IPS-NIHi11 (cell line): ENCODE measurements at places on chromosomes 12 and 14.

DNA sequence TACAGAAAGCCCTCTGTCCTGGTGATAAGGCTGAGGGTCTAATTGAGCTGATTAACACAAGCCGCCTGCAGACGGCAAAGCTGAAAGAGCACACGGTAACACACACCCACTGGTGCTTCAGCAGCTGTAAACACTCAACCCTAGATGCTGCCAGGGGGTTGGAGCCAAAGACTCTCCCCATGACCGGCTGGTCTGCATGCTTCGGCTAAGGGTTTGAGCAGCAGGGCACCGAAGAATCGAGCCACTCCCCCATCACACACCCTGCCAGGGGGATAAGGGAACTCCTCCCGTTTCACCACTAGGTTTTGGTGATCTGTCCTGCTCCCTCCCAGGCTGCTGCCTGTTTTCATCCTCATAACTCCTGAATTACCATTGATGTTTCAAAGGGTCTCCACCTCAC is 141.0 kb upstream of the OVCH1 start:
- no peak for DNase-seq

DNA sequence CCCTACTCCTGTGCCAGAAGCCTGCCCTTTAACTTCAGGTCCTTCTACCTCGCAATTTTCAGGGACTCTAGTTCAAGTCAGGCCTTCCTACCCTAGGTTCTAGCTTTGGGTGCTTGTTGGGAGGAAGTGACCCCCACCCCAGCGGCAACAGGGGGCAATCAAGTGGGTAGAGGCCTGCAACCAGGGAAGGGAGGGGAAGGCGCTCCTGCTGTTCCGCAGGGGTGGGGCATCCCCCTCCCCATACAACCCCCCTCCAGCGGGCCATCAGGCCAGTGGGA is 204 bp upstream of the PRPH start:
- DNase-seq: no peak

GRCh38 chr12:114361992-114362391 is 44.0 kb downstream of the TBX5 start:
- no peak for DNase-seq

DNA sequence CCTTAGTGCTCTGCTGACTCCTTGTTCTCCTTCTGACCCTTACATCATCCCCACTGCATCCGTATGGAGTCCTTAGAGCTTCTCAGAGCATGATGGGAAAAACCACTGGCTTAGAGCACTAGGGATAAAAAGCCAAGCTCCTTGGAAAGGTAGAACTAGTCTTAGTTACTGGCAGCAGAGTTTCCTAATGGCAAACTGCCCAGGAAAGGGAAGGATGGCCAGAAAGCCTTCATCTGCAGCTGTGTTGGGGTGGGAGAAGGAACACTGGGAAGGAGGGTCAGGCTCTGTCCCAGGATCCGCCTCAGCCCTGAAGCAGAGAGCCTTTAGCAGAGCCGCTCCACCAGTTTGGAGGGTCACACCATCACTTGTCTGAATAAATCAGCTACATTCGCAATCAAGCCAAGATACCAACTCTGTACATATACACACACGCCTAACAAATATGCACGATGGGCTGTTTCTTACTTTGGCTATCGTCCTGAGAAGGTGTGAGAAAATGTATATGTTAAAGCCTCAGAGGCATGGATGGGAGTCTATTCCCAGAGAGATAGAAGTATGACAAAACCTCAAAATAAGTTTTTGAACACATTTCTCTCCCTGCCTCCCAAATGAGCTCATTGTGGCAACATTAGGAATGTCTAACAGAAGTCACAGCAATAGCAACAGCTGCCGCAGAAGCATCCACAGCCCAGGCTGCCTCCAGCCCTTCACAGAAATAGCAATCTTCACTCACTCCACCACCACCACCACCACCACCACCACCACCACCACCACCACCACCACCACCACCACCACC is 18.6 kb upstream of the GALNT8 start:
- DNase-seq: no peak

- DNase-seq: peak; percentile 95
These were observed at the start of gene CCDC60 for GRCh38 chr12:119334430-119335170. Gene CCDC60 (plus strand): TSS chr12:119334729. CDS start chr12:119335177, 448 bp downstream.

GRCh38 chr12:114687802-114688201 is 3.8 kb upstream of the TBX3 start:
- no peak for DNase-seq

DNA sequence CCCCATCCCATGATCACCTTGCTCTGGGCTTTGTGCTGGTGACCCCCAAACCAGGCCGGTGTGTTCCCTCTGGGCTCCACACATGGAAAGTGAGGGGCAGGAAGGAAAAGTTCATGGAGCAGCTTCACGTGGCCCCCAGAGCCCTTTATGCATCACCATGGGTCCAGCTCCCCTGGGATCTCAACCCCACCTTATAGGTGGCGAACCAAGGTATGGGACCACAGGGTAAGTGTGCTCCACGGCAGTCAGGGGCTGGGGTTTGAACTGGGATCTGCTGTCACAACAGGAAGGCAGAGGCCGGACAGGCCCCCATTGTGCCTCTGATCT is 7.4 kb upstream of the BEGAIN start:
- DNase-seq: no peak

DNA sequence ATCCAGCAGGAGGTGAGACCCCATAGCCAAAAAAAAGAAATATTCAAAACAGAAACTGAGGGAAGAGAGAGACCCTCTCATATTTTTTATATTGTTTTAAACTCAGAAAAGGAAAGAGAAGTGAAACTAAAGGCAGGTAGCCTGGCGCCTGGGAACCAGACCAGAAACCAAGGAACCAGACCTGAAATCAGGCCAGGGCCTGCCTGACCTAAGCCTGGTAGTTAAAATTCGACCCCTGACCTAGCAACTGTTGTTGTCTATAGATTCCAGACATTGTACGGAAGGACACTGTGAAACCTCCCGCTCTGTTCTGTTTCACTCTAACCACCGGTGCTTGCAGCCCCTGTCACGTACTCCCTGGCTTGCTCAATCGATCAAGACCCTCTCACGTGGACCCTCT is 38.5 kb upstream of the CD163 start:
- no peak for DNase-seq

DNA sequence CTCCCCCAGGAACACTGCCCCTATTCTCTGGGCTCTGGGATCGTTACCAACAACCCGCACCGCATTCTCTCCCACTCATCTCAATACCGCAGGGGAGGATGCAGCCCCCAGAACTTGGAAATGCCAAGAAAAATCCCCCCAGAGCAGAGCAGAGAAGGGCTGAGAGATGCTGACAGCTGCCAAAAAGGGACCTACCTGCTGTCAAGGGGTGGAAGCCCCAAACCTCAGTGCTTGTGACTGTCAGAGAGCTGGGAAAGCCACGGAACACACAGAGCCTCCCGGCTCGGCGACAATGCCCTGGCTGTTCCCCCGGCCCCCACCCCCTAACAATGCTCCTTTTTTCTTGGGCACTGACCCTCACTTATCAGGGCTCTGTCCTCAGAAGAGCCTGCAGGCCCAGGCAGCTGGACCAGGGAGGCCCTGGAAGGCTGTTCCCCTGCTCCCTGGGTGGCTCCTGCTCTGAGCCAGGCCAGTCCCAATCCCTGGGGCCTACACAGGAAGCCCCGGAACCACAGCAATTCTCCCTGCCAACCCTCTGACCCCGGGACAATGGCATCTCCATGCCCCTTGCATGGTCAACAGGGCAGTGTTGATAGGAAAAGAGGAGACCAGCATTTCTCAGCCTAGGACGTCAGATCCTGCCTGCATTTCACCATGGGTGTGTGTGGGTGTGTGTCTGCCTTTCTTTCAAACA is 78.9 kb downstream of the ITPK1 start:
- DNase-seq: no peak

GRCh38 chr14:24135584-24135833 is 485 bp upstream of the PSME1 start:
- no peak for DNase-seq

GRCh38 chr12:113185180-113186032 is at the start of the genes DDX54 and RITA1:
Gene DDX54 (minus strand): TSS chr12:113185478. CDS start chr12:113185451, 27 bp downstream.
Gene RITA1 (plus strand): TSS chr12:113185721. CDS start chr12:113186747, 1,026 bp downstream.
- DNase-seq: peak; percentile 83
